ENCODE measurements at places on chromosomes 2 and 18.

DNA sequence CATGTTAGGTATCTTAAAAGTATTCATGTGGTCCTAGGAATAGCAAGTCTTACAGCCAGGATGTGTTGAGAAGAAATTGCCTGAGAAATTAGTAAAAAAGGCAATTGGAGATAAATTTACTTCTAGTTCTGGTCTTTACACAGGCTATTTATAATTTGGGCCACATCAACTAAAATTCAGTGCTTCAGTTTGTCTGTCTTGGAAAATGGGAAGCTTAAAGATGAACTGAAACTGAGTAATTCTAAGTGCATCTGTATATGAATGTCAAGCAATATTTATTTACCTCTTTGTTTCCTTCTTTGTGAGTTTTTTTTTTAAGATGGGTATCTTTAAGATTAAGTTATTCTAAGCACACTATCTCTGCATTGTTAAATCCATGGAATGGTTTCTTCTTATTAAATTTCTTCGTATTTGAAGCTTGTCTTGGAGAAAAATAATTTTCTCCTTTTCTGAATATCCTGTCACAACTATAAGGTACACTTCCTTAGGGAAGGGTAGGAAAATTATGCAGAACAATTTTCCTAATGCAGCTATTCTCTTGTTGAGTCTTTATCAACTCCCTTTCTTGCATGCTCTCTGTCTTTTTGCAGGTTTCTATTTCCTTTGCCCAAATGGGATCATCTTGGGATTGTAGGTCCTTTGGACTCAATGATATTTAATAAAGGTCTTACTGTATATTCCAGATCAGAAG, 39.7 kb upstream of the MMADHC start:
- DNase-seq, result no peak

- no peak for DNase-seq
These were observed 47.9 kb upstream of the ACMSD start for GRCh38 chr2:134790487-134790886.

DNA sequence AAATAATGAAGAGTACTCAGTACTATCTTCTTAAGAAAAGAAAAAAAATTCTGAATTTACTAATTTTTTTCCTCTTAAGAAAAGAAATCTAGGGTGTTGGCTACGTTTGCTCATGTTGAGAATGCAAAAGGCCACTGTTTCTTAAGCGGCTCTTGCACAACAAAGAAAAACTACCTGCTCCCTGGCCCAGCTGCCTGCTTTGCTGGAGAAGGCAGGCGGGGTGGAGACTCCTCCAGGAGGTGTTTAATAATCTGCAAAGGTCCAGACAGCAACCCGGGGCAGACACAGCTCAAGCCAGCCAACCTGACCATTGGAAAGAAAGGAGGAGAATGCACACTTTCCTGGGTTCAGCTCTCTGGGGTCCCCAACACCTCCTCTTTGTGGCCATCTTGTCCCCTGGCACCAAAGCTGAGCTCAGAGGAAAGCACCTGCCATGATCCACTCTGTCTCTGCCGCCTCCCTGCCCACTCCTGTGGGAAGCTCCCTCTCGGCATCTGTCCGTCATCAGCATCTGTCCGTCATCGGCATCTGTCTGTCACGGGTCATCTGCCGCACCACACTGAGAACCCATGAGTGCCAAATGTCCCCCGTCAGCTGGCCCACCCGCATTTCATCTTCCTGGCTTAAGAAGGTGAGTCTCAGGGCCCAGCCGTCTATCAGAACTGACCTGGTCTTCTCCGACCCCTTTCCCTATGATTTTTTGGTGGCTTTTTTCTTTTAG, 11.9 kb downstream of the ZNF516 start:
- no peak for DNase-seq

- no peak for DNase-seq
These were observed 94.5 kb downstream of the DPP4 start for GRCh38 chr2:161979490-161979889.

DNA sequence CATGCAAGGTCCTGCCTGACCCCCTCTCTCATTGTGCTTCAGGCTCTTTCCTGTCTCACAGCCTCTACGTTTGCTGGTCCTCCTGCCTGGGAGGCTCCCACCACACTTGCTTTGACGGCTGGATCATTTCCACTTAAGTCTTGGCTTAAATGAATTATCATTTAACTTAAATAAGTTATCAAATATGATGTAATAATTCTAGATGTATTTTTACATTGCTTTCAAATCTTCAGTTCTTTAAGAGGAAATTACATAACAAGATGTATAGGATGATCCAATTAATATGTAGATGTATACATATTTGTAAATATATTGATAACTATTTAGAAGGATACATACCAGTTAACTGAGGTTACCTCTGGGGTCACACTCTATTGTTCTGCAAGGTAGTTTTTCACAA, 102.6 kb upstream of the SP3 start:
- DNase-seq, result no peak

- DNase-seq, result no peak
These were observed 21.3 kb downstream of the PIGN start for GRCh38 chr18:62165583-62165982.

DNA sequence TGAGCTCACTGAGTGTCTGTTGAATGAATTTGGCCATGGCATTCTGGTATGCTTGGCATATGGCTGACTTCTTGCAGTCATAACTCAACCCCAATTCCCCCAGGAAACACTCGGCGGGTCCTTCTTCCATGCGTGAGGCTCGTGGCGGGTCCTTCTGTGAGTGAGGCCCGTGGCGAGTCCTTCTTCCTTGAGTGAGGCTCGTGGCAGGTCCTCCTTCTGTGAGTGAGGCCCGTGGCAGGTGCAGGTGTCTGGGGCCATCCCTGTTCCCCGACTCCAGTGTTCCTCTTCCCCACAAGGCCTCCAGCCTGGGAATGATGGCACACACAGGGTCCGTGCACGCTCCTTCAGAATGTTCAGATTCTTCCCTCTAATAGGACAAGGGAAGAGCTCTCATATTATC, 169.0 kb downstream of the EIPR1 start:
- no peak for DNase-seq

DNA sequence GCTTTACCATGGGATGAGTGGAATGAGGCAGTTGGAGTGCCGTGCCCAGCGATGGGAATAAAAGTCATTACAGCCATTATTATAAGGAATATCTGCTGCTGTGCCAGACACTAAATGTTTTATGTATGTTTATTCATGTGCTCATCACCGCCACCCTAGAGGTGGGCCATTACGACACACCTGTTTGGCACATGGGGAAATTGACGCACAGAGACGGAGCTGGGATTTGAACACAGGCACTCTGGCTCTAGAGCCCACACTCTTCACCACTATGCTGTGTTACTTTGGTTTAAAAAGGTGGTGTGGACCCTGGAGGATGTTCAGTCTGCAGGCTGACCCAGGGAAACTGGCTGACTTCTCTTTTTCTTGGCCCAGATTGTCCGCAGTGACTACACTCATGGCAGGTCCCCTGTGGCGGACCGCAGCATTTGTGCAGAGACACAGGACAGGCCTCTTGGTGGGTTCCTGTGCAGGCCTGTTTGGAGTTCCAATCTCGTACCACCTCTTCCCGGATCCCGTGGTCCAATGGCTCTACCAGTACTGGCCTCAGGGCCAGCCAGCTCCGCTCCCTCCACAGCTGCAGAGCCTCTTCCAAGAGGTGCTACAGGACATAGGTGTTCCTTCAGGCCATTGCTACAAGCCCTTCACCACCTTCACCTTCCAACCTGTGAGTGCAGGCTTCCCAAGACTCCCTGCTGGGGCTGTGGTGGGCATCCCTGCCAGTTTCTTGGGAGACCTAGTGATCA, 1.6 kb downstream of the TMEM177 start:
- no peak for DNase-seq
